ENCODE measurements at places on chromosomes 1 and 21. TPM values are rescaled to one million over a fixed set of nuclear protein-coding genes. Genes with fewer than 3 reads are reported as not detected.

GRCh38 chr1:7470904-7471638 lies 300.0 kb upstream of the VAMP3 start:
- no peak for DNase-seq

- DNase-seq, result no peak
Observed at GRCh38 chr1:51644020-51644419, 27.1 kb downstream of the OSBPL9 start.

DNA sequence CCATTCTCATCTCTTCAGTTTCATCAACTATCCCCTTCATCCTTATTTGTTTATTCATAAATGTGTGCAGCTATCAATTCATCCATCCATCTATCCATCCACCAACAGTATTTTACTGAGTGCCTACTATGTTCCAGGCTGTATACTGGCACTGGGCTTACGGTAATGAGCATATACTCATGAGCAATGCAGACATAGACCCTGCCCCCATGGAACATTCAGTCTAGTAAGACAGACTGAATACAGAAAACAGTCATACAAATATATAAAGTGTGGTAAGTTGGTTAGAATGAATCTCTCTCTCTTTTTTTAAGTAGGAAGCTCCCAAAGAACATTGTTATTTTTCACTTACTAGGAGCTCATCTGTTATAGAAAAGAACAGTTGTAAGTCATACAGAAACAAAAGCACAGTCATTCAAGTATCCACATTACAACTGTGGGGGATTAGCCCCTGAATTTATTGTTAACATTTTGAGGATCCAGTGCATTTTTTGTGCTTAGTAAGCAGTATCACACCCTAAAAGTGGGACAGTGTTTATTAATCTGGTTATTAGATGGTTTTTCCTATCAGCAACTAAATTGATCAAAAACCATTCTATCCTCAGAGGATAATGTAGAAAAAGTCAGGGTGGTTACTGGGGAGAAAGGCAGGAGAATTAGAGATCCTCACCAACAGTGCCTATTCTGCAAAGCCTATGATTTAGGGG lies 3.6 kb downstream of the SLC16A4 start:
- no peak for DNase-seq

- no peak for DNase-seq
Observed at GRCh38 chr1:160137216-160137862, 14.1 kb upstream of the ATP1A4 start.

GRCh38 chr1:1631782-1632420 lies at the start of gene MMP23B:
Gene MMP23B, plus strand, starts transcription at chr1:1632173. Its CDS starts 46 bp downstream, at chr1:1632219.
- DNase-seq, result no peak

GRCh38 chr1:14970799-14971141 lies 182.8 kb upstream of the TMEM51 start:
- no peak for DNase-seq

- no peak for DNase-seq
Observed at GRCh38 chr1:41356752-41357151, 4.5 kb upstream of the FOXO6 start.

GRCh38 chr21:29465546-29465945 lies 166.8 kb downstream of the BACH1 start:
- no peak for DNase-seq

- DNase-seq, result no peak
Observed at GRCh38 chr21:38377165-38378088, 120.6 kb downstream of the KCNJ15 start.

DNA sequence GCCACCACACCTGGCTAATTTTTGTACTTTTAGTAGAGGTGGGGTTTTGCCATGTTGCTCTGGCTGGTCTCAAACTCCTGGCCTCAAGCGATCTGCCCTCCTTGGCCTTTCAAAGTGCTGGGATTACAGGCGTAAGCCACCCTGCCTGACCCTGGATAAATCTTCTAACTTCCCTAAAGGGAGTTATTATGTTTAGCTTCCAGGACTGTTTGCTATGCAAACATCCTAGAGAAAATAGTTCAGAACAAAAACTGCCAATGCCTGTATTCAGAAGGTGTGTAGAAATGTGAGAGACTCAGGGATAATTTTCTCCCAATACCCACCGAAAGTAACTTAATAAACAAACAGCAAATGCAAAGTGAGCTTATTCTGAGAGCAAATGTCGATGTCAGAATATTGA lies 301.2 kb downstream of the TGFB2 start:
- DNase-seq, result peak; percentile 35

CYP4X1 gene
- polyA plus RNA-seq, result not detected

LRRC53 gene
- polyA plus RNA-seq, result not detected

C8A gene
- polyA plus RNA-seq, result 13.9 TPM

HPCA gene
- polyA plus RNA-seq, result not detected

MX2 gene
- polyA plus RNA-seq, result 26.3 TPM

FCRL1 gene
- not detected for polyA plus RNA-seq

CIART gene
- polyA plus RNA-seq, result 0.48 TPM

AKR7A3 gene
- 0.58 TPM for polyA plus RNA-seq

HSPB7 gene
- 0.10 TPM for polyA plus RNA-seq

NR5A2 gene
- polyA plus RNA-seq, result 0.24 TPM

Data from HepG2 (cell line).